ENCODE measurements at places on chromosomes 2 and 18.

DNA sequence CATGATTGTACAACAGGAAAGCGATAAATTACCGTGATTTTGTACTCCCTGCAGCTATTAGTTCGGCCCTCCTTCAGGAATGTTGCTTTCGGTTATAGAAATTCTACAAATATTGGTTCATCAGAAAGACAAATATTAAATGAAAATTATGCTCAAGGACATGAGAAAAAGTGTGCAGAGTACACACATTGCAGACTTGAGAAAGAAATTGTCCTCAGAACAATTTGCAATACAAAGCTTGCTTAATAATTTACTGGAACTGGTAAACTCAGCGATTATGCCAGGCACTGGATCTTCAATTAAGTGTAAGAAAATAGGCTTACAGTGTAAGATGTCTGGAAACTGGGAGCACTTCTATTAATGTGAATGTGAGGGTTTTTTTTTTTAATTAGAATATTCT lies 45.9 kb downstream of the ABCG8 start:
- DNase-seq = no peak

DNA sequence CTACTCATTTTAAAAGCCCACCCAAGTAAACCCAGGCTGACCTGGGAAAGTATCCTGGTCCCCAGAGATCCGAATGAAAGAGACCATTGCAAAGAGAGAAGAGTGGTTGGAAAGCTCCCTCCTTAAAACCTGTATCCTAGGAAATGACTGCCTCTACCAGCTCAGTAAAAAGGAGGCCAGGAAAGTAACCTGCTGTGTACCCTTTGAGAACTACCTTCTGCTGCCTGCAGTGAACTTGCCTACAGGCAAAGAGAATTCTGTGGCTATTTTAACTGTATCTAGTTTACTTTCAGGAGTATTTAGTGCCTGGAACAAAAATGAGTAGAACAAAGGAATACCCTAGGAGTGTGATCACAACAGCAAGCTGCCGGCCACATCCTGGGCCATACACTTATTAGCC lies 641.7 kb upstream of the NRXN1 start:
- no peak for DNase-seq

GRCh38 chr2:18045230-18045629 lies 166.8 kb downstream of the KCNS3 start:
- DNase-seq = no peak

DNA sequence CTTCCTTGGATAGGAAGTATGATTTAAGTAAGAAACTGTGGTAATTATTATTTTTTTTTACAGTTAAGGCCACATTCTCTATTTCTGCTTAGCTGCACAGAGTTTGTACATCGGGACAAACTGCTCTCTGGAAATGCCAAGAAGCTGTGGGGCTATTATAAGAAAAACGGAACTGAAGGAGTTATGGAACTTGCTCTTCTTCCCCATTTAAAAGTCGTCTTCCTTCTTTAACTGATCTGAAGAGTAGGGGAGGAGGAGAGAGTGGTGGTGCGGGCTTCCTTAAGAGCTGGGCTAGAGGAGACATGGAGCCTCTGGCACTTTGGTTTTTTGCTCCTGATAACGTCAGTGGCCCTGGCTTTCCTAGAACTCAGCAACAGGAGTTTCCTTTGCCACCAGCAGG lies 54.4 kb downstream of the RAB31 start:
- DNase-seq = no peak

- peak; percentile 13 for DNase-seq
Observed at GRCh38 chr2:102442967-102443828, 20.2 kb downstream of the IL18RAP start.

DNA sequence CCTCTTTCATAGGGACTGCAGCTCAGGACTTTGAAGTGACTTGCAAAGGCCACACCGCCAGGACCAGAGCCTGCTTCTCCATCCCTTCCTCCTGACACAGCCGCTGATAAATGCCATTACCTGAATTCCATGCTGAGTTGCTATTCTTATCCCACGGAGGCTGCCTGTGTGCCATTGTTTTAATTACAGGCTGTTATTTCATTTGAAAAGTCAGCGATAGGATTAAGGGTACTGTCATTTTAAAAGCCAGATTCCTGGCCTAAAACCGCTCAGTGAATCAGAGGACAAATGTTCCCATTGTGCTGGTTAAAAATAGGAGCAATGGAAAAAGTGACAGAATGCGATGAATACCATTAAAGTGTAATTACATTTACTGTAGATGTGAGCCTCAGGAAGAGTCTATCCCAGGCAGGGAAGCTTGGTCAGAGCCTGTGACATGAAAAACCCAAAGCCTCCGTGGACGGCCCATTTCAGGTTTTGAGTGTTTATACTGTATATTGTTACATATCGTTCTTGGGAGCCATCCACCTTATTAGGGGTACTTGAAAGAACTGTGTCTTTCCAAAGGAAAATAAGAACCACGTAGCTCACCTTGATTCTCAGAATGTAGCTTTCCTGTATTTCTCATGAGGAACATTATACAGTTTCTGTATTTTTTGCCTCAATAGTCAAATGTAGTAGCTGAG lies 41.3 kb downstream of the PDCL3 start:
- peak; percentile 16 for DNase-seq

DNA sequence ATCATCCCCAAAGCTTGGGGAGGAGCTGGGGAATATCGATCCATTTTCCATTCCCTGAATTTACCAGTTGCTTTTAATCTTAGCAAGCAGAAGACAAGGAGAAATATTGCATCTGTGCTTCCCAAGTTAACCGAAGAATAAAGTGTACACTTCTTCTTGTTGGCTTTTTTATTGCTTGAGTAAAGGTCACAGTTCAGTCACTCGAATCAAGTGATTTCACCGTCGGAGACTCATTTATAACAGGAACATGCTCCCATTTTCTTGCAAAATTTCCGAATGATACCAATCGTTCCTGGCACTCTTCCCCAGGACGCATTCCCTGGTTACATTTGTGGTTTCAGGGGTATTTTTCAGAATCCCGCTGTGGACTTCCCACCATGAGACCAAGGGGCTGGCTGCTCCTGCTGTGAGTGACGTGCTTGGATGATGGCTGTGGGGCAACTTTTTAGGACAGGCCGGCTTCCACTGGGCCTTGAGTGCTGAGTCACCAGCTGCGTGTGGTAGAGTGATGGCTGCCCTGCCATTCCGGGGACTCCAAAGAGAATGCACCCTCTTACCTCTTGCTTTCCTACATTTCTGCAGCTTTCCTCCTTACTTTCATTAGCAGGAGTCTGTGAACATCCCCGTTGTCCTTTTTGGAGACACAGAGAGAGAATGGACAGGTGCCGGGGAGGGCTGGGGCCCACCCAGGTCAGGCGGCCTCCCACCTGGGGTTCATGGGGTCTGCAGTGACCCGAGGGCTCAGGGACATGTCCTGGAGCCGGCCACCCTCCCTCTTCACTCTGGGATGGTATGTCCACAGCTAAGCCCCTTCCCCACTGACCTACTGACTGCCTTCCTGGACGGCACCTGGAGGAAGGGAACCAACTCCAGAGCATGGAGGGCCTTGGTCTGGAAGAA lies 60.7 kb upstream of the HDAC4 start:
- DNase-seq = no peak

DNA sequence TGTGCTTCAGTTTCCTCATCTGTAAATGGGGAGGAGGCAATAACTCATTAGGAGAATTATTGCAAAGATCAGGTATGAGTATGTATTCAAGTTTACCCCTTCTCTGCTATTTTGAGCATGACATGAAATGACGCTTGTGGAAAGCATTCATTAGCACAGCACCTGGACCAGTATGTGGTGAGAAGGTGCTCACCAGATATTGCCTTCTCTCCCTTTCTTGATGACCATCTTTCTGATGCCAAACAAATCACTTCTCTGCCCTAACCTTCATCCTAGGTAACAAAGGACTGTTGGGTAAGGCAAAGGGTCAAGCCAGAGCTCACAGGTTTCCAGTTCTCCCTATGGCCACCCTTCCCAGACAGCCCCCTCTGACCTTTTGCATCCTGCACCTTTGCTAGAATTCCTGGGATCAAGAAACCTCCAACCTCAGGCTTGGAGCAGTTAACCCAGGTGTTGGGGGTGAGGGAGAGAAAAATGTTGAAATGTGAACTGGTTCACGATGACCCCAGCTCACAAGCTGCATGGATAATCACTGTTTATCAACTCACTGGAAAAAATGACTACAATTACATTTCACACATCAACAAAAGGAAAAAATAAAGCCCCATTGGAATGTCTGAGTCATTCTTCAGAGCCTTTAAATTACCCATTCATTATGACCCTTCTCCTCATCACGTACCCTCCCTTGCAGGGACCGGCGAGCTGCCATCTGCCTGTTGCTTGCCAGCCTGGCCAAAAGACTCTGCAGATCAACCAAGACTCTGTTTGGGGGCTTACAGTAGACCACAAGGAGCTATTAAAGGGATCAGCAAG lies 41.6 kb downstream of the LBH start:
- peak; percentile 46 for DNase-seq

- DNase-seq = no peak
Observed at GRCh38 chr2:72165792-72166191, 18.1 kb upstream of the CYP26B1 start.

GRCh38 chr18:73782405-73782804 lies 365.2 kb downstream of the FBXO15 start:
- DNase-seq = no peak

DNA sequence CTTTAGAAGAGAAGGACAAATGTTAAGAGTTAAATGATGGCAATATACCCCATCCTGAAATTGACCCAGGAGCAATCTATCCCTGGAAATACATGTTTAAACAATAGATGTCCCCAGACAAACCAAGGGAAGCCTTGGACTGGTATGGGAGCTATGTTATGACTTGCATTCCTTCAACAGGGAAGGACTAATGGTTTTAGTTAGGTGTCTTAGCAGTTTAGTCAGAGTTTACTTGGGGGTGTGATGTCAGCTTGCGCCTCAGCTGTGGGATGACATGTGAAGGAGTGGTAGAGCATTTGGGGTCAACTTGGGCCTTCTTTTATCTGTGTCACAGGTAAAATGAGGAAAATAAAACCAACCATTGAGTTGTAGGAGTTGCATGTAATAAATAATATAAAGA lies 36.8 kb downstream of the SPC25 start:
- DNase-seq = no peak

DNA sequence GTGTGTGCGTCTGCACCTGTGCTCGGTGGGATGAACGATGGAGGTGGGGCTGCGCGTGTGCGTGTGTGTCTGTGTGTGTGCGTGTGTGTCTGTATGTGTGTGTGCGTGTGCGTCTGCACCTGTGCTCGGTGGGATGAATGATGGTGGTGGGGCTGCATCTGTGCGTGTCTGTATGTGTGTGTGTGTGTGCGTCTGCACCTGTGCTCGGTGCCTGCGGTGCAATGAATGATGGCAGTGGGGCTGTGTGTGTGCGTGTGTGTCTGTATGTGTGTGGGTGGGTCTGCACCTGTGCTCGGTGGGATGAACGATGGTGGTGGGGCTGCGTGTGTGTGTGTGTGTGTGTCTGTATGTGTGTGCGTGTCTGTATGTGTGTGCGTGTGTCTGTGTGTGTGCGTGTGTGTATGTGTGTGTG lies 48.5 kb upstream of the CTDP1 start:
- DNase-seq = no peak

DNA sequence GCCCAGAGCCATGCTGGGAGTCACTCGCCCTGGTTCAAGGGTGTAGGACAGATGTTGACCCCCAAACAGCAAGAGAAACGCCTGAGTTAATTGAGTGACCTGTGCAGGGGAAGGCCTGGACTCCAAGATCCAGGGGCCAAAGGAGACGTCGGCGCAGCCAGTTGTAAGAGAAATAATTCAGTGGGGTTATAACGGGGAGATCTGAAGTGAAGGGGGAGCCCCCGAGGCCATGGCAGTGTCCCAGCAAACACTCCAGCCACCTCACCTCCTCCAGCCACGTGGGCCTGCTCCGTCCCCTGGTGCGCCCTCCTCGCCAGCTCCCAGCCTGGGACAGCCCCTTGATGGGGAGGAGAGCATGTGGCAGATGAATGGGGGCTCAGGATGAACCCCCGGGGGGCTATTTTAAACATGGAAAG lies 130.7 kb upstream of the GPC1 start:
- DNase-seq = no peak

GRCh38 chr2:218168635-218169462 lies 2.1 kb upstream of the CXCR1 start:
- DNase-seq = no peak

DNA sequence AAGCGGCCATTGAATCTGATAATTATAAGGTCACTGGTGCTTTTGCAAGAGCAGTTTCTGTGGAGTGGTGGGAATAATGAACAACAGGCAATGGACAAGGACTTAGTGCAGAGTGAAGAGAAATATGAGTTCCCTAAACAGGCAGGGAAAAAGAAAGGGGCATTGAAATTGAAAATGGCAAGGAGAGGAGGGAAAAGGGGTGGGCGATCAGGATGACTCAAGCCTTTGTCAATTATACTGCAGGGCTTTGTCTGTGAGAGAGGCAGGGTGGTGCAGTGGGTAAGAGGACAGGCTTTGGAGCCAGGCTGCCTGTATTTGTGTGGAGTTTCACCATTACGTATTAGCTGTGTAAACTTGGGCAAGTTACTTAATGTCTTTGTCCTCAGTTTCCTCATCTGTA lies 29.5 kb upstream of the PAIP2B start:
- no peak for DNase-seq

DNA sequence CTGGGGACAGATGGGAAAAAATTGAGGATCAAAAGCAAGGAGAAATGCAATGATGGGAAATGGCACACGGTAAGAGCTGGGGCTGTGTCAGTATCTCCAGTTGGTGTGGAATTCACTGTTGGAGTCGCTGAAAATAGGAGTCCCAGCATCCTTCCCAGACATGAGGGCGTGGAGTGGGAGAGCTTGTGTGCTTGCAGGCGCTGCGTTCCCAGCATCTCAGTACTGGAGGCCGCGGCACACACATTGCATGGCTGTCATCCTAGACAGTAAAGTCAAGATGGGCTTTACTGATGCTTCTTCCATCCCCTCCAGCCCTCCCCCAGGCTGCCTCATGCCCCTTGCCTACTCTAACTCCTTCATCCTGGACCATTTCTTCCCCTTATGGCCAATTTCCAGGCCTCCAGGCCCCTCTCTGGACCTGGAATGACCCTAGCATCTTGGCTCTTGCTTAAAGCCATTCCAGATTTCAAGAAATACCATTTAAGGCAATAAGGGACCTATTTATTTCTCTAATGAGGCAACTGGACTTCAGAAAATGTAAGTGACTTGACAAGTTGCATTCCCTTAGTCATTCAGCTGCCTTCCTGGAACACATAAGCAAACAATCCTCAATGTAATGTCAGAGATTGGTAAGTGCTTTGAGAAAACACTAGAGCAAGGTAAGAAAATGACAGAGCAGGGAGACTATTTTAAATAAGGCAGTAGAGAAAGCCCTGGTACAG lies 70.5 kb upstream of the TTC39C start:
- DNase-seq = no peak

DNA sequence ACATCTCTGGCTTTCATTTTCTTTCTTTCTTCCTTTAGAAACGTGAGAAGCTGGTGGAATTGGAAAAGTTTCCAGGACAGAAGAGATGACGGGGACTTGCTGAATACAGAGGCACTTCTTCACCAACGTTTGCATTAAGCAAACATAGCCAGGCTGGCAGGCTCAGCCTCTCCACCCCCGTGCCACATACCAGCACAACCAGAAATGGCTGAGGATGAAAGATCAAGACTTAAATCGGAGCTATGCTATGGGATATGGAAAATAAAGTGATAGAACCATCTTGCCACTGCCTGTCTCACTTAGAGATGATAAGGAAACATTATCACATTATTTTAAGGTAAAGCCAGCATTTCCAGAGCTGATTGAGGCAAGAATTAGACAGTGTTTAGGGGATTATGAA lies 483.3 kb downstream of the BCL11A start:
- no peak for DNase-seq

All from amniotic stem cell (primary cell).